Omental fat pad (tissue), 4 donors: ENCODE measurements at places on chromosomes 2 and 18. TPM values are rescaled to one million over a fixed set of nuclear protein-coding genes. Genes with fewer than 3 reads are reported as not detected.

The VWC2L gene
- not detected for total RNA-seq

The ZAP70 gene
- total RNA-seq = 9.6 TPM

The HRH4 gene
- not detected for total RNA-seq

The FEV gene
- not detected for total RNA-seq

The DSG1 gene
- 0.63 TPM for total RNA-seq

The NLRC4 gene
- total RNA-seq = 4.8 TPM

DNA sequence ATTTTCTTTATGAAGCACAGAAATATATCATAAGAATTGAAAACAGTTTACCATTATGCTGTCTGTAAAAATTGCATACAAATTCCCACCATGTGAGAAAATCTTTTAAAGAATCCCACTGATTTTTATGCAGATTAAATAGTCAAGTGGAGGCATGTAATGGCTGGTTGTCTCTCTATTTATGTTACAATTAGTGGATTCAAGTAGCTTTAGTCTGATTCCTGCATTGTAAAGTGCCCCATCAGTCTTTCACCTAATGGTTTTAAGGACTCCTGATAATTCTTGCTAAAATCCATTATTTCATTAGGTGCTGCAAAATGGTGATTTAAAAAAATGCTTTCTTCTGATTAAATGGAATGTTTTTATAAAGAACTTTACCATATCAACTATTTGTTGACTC is 148.4 kb upstream of the MYO3B start:
- no peak for DNase-seq

DNA sequence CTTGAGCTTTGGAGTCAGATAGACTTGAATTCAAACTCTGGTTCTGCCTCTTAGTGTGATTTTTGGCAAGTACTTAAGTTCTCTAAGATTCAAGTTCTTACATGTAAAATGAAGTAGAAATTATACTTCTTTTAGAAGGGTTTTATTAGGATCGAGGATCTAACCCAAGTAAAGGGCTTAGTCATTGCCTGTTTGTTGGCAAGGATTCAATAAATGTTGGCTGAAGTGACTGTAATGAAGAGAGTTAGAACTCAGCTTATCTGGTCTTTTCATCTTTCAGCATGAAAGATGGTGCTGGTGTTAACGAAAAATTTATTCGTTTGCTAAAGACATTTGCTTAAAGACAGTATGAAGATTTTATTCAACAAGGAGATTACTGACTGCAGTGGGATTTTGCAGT is 315.9 kb upstream of the THUMPD2 start:
- no peak for DNase-seq

DNA sequence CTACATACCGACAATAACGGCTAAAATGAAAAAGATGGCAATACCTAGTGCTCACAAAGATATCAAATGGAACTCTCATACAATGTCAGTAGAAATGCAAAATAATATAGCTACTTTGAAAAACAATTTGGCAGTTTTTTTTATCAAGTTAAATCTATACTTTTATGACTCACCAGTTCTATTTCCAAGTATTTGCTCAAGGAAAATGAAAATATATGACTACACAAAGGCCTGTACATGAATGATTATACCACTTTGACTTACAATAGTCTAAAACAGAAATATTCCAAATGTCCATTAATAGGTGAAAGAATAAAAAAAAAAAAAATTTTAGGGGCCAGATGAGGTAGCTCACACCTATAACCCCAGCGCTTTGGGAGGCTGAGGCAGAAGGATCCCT is 219.8 kb downstream of the ZRANB3 start:
- DNase-seq = no peak

- DNase-seq = no peak
These were observed 483.9 kb upstream of the DDX18 start for GRCh38 chr2:117330641-117331040.
